ENCODE measurements at places on chromosomes 7 and 10. TPM values are rescaled to one million over a fixed set of nuclear protein-coding genes. Genes with fewer than 3 reads are reported as not detected.

CTNNA3 gene
- total RNA-seq, result 0.92 TPM

C10orf143 gene
- 2.6 TPM for total RNA-seq

FOXI2 gene
- total RNA-seq, result not detected

GRCh38 chr10:77715088-77715487 lies 77.5 kb upstream of the KCNMA1 start:
- no peak overlapping the region for H3K27ac ChIP-seq
- no peaks in the 10 kb centered on the region for H3K27me3 ChIP-seq
- no peak overlapping the region for H3K4me3 ChIP-seq
- H3K36me3 ChIP-seq, result no peaks in the 10 kb centered on the region
- peaks cover 24% of the 10 kb centered on the region for H3K4me1 ChIP-seq

DNA sequence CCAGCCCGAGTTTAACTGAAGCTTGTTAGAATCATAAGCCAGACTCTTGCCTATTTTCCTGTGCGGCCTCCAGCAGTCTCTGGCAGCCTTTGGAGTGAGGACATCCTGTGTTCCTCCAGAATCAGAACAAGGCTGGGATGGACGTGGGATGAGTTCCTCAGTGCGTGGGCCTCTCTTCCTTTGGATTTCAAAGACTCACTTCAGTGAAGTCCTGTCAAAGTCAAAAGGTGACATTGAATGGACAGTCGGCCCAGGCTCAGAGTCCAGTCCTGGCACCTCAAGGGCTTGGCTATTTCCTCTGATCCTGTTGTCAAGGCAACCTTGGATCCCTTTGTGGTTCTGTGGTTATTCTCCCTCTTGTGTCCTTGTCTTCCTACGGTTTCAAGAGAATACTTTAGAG lies 21.4 kb upstream of the SMC3 start:
- peaks cover 5% of the 10 kb centered on the region for H3K27me3 ChIP-seq
- no peak overlapping the region for H3K27ac ChIP-seq
- H3K4me3 ChIP-seq, result no peak overlapping the region
- DNase-seq, result no peak
- H3K36me3 ChIP-seq, result no peaks in the 10 kb centered on the region

SDHAF3 gene
- total RNA-seq, result 8.0 TPM

GRCh38 chr10:101301111-101301731 lies 52.7 kb upstream of the BTRC start:
- H3K27me3 ChIP-seq, result peaks cover 66% of the 10 kb centered on the region
- H3K27ac ChIP-seq, result no peak overlapping the region
- no peak for DNase-seq
- H3K4me3 ChIP-seq, result no peak overlapping the region

ZNF248 gene
- 4.9 TPM for total RNA-seq

DNA sequence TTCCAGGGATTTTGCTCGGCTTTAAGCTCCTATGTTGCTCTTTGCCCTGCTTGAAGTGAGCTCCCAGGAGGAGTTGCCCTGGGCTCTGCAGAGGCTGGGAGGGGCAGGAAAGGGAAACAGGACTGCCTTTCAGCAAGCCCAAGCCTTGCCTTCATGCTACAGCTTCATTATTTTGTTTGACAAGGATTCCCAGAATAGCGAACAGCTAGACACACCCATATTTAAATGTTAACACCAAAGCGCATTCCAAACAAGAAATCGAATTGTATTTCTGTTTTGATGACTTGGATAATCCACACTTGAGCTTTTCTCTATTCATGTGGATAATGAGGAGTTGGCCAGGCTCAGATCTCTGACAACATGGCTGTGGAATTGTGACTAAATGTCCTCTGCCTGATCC lies 6.3 kb downstream of the KIAA1217 start:
- no peak overlapping the region for H3K27ac ChIP-seq
- DNase-seq, result no peak
- H3K4me3 ChIP-seq, result no peak overlapping the region
- peaks cover 8% of the 10 kb centered on the region for H3K27me3 ChIP-seq
- no peaks in the 10 kb centered on the region for H3K36me3 ChIP-seq
- H3K4me1 ChIP-seq, result peaks cover 6% of the 10 kb centered on the region

GRCh38 chr10:104850023-104850422 lies 208.9 kb downstream of the SORCS3 start:
- H3K27ac ChIP-seq, result no peak overlapping the region
- H3K27me3 ChIP-seq, result no peaks in the 10 kb centered on the region
- H3K4me1 ChIP-seq, result no peaks in the 10 kb centered on the region
- no peaks in the 10 kb centered on the region for H3K36me3 ChIP-seq

DNA sequence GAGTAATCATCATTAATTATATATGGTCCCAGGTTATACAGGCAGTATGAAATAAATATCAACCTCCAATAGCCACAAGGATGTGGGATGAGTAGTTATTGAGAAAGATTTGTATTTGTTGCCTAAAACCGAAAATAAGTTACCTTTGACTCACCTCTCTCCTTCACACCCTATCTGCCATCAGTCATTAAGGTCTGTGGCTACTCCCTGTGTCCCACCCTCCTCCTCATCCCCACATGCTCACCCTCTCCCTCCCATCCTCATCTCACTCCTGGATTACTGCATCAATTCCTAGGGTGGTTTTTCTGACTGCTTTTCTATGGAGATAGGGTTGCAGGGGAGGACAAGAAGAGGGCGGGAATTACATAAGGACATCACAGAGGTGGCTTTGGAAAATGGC lies 9.1 kb upstream of the GGCT start:
- H3K4me1 ChIP-seq, result no peaks in the 10 kb centered on the region
- H3K27ac ChIP-seq, result no peak overlapping the region
- no peaks in the 10 kb centered on the region for H3K27me3 ChIP-seq
- H3K4me3 ChIP-seq, result no peak overlapping the region
- H3K36me3 ChIP-seq, result no peaks in the 10 kb centered on the region

DNA sequence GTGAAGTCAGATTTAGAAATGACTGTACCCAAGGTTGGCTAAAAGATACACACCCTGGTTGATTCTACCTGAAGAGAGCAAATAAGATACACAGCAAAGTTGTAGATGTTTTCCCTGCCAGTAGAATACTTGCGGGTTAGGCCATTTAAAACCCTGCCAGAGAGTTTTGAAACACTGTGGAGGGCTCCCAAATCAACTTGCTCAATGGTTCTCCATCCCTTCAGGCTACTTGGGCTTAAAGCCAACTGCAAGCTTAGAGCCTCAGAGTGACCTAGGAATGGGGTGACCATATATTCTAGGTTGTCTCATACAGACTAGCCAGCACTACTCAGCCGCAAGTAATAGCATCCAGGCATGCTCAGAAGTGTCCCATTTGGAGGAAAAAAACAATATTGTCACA lies 10.0 kb downstream of the CAV1 start:
- no peak overlapping the region for H3K27ac ChIP-seq
- H3K4me1 ChIP-seq, result peaks cover 46% of the 10 kb centered on the region
- H3K27me3 ChIP-seq, result no peaks in the 10 kb centered on the region
- no peak for DNase-seq
- no peak overlapping the region for H3K4me3 ChIP-seq

DNA sequence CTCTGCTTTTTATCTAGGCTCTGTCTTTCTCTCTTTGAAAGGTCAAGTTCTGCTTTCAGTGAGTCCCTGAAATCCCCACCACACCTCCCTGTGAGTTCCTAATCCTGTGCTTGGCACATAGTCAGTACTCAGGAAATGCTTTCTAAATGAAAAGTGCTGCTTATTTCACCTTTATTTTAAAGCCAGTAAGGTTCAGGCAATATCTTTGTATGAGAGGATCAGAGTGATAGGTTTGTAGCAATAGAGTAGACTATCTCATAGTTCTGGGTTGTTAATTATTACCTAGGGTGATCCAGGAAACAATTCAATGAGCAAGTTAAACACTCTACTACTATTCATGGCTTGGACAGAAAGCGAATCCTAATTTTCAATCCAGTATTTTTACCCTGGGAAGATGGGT lies 7.4 kb upstream of the LAMB1 start:
- no peaks in the 10 kb centered on the region for H3K27me3 ChIP-seq
- no peak overlapping the region for H3K27ac ChIP-seq
- no peak overlapping the region for H3K4me3 ChIP-seq
- DNase-seq, result no peak
- peaks cover 38% of the 10 kb centered on the region for H3K4me1 ChIP-seq
- no peaks in the 10 kb centered on the region for H3K36me3 ChIP-seq

ZPBP gene
- total RNA-seq, result not detected

GRCh38 chr10:34240039-34240438 lies 575.1 kb downstream of the PARD3 start:
- peaks cover 2% of the 10 kb centered on the region for H3K36me3 ChIP-seq
- H3K4me3 ChIP-seq, result no peak overlapping the region
- H3K27ac ChIP-seq, result no peak overlapping the region
- peaks cover 29% of the 10 kb centered on the region for H3K4me1 ChIP-seq

GRCh38 chr10:3554121-3554522 lies 230.9 kb downstream of the KLF6 start:
- peaks cover 15% of the 10 kb centered on the region for H3K4me1 ChIP-seq
- no peak overlapping the region for H3K27ac ChIP-seq
- H3K4me3 ChIP-seq, result no peak overlapping the region
- no peaks in the 10 kb centered on the region for H3K36me3 ChIP-seq
- no peaks in the 10 kb centered on the region for H3K27me3 ChIP-seq

DNA sequence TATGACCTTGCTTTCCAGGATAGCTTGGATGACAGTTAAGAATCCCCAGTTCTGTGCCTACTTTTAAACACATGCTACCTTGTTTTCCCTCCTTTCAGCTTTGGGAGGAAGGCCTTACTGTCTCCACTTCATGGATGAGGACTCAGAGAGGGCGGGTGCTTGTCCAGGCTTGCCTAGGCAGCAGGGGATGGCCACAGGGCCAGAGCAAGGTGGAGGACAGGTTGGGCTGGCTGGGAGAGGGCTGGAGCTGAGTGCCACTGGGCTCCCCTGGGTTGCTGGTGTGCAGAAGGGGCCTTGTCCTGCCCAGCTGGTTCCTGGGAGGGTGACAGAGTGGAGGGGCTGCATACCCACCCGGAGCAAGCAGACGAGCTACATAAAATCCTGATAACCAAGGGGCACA lies 117.8 kb downstream of the GRK5 start:
- no peaks in the 10 kb centered on the region for H3K27me3 ChIP-seq
- H3K36me3 ChIP-seq, result peaks cover 3% of the 10 kb centered on the region
- no peaks in the 10 kb centered on the region for H3K4me1 ChIP-seq
- H3K27ac ChIP-seq, result no peak overlapping the region
- no peak overlapping the region for H3K4me3 ChIP-seq

SGMS1 gene
- total RNA-seq, result 22.6 TPM

URGCP gene
- total RNA-seq, result 25.4 TPM

VSIR gene
- 1.3 TPM for total RNA-seq

GRCh38 chr10:114401195-114401791 lies 3.0 kb downstream of the AFAP1L2 start:
- no peak overlapping the region for H3K4me3 ChIP-seq
- peaks cover 65% of the 10 kb centered on the region for H3K4me1 ChIP-seq
- no peak for DNase-seq
- no peaks in the 10 kb centered on the region for H3K36me3 ChIP-seq

UBE2D4 gene
- 26.8 TPM for total RNA-seq

CADPS2 gene
- 0.32 TPM for total RNA-seq

- no peak overlapping the region for H3K27ac ChIP-seq
- peaks cover 2% of the 10 kb centered on the region for H3K36me3 ChIP-seq
- DNase-seq, result no peak
- no peak overlapping the region for H3K4me3 ChIP-seq
- no peaks in the 10 kb centered on the region for H3K4me1 ChIP-seq
- peaks cover 2% of the 10 kb centered on the region for H3K27me3 ChIP-seq
These were observed 49.4 kb downstream of the MRPL32 start for GRCh38 chr7:42981601-42982000.

TMEM209 gene
- 13.2 TPM for total RNA-seq

DNA sequence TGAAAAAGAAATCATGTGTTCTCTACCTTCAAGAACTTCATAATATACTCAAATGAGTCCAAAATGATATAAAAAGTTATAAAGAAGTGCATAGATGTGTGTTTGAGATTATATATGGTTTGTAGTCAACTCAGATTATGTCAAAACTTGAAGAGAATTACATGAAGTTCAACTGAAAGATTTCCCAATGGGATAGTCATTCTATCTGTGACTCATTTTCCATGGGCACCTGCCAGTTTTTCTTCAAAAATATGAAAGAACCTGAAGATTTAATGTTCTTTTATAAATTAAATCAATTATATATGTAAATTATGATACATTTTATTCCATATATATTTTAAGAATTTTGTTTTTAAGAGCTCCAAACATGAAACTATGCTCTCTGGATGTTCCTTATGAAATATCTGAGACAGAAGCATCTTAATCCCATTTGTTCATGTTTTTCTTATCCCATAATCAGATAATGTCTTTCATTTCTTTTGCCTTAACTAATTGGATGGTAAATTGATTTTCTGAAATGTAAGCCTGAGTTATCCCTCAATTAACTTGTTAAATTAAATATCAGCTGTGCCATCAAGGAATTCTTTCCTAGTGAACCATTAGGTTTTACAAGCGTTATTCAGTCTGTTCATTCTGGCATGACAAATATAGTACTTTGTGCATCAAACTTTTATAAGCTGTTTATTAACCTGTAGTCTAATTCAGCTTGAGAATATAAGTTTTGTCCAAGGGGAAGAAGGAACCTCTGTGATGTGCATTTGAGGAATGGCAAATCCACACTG lies 387.1 kb downstream of the IPMK start:
- DNase-seq, result no peak
- no peak overlapping the region for H3K27ac ChIP-seq
- no peaks in the 10 kb centered on the region for H3K4me1 ChIP-seq
- peaks cover 16% of the 10 kb centered on the region for H3K27me3 ChIP-seq

DNA sequence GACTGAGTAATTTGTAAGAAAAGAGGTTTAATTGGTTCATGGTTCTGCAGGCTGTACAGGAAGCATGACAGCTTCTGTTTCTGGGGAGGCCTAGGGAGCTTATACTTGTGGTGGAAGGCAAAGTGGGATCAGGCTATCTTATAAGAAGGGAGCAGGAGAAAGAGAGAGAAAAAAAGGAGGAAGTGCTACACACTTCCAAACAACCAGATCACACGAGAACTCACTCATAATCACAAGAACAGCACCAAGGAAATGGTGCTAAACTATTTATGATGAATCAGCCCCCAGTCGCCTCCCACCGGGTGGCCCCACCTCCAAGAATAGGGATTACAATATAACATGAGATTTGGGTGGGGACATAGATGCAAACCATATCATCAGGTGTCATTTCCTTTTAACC lies 89.1 kb upstream of the KCNMA1 start:
- no peaks in the 10 kb centered on the region for H3K27me3 ChIP-seq
- no peak for DNase-seq
- peaks cover 10% of the 10 kb centered on the region for H3K36me3 ChIP-seq
- H3K4me3 ChIP-seq, result no peak overlapping the region

DNA sequence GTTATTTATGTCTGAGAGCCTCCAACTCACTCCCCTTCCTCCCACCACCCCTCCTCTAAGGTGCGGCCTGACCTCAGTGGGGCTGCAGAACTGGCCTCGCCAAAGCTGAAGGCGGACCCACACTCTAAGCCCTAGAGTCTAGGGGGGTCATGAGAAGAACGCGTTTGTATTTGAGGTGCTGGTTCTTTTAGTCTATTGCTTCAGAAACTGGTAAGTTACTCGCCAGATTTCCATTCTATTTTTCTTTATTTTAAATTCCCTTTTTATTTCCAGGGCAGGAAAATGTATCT lies 357.5 kb downstream of the DNAJB6 start:
- H3K4me1 ChIP-seq, result peaks cover 9% of the 10 kb centered on the region
- DNase-seq, result peak; percentile 40
- H3K27ac ChIP-seq, result no peak overlapping the region
- H3K27me3 ChIP-seq, result peaks cover 28% of the 10 kb centered on the region
- H3K4me3 ChIP-seq, result no peak overlapping the region
- no peaks in the 10 kb centered on the region for H3K36me3 ChIP-seq

ACBD7 gene
- total RNA-seq, result 0.51 TPM

- no peaks in the 10 kb centered on the region for H3K4me1 ChIP-seq
- H3K4me3 ChIP-seq, result no peak overlapping the region
- H3K27ac ChIP-seq, result no peak overlapping the region
- no peaks in the 10 kb centered on the region for H3K36me3 ChIP-seq
- DNase-seq, result peak; percentile 72
- H3K27me3 ChIP-seq, result peaks cover 2% of the 10 kb centered on the region
These were observed 213.0 kb downstream of the DNAJB6 start for GRCh38 chr7:157549612-157550299.
